ENCODE measurements at places on chromosomes 3 and 15.

- DNase-seq: peak; percentile 48
These were observed 26.5 kb downstream of the KLF13 start for GRCh38 chr15:31352911-31353811.

GRCh38 chr3:118272991-118273390, 761.7 kb downstream of the IGSF11 start:
- no peak for DNase-seq

- no peak for DNase-seq
These were observed 20.5 kb downstream of the TRH start for GRCh38 chr3:129994883-129995559.

GRCh38 chr15:83913034-83913632, 259.2 kb downstream of the ADAMTSL3 start:
- no peak for DNase-seq

DNA sequence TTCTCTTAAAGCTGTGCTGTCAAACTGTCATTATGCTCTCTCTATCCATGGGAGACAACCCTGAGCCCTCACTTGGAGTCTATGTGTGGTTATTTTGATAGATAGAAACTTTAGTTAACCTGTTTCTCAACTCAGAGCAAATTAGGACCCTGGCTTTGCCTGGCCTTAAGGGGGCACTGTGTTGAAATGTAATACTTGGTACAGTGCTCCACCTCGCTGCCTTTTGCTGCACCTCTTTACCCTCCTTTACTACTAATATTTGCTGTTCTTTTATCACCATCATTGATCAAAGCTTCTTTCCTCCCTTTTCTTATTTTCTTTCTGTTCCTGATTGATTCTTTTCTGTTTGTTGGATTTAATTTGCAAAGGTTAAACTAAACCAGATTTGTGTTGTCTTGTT, 34.3 kb downstream of the STT3B start:
- DNase-seq: no peak

DNA sequence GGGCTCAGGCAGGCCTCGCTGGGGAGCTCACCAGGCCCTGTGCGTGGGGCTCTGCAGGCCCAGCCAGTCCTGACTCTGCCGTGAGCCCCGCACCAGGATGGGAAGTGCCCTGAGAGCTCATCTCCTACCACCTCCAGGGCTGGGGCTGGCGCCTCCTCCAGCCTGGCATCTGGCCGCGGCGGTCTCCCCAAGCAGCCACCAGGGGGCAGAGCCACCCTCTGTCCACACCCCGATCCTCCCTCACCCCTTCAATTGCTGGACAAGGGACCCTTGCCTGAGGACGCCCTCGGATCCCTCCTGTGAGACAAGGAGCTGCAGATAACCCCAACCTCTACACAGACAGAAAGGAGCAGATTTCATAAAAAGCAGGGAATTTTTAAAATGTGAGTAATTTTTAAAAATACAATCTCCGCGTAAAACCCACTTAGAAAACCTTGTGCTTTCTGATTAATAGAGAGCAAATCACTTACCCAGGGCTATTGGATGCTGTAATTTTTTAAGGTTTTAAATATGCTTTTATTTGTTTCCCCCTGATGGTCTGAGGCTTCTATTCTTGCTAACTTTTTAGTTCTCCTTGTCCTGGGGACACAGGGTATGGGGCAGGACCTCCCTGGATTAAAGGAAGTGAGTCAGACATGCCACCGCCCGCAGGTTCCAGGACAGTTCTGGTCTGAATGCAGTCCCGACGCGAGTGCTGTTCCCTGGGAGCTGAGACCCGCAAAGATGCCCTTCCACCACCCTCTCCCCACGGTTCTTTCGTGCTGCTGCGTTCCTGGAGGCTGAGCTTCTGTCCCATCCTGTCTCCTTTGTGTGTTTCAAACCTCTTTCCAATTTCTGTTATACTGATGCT, 52.3 kb upstream of the CHRNA7 start:
- peak; percentile 27 for DNase-seq

DNA sequence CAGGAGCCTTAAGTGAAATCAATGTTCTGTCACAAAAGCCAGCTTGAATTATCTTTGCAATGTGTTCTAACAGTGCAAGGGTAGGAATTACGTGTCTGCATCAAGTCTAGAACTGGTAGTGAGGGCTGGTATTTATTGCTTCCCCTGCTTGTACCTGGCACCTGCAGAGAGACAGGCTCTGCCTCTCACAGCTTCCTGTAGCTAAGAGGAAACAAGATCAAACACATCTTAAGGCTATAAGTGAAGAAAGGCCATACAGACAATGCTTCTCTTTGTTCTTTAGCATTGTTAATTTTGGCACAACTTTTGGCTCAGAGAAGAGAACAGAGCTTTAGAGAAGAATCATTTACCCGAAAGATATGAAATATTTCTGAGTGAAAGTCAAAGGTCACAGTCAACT, 479.9 kb downstream of the GRM7 start:
- DNase-seq: no peak

DNA sequence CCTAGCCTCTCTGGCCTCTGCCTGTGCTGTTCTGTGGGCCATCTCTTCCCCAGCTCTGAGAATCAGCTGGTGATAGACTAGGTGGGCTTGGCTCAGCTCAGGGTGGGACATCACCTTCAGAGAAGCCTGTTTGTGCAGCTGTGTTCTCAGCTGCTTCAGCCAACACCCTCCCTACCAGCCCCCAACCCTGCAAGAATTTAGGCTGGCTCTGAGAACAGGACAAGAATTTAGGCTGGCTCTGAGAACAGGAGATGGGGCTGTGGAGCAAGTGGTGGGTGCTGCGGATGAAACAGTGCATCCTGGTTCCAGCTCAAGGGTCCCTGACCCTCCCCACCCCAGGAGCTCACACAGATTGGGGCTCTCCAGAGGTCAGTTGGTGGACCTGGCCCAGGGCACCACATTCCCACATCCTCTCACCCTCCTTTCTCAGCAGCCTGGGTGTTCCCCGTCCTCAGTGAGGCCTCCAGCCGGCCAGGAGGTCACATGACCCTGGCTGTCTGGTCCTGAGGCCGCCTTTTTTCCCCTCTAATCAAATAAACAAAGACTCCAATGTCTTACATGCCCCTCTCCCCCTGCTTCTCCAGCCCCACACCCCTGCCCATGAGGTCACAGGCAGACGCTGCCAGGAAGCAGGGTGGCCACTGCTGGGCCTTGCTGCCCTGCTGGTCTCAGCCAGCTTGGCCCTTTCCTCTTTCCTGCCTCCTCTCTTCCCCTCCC, 14.9 kb downstream of the PLEKHO2 start:
- DNase-seq: no peak

DNA sequence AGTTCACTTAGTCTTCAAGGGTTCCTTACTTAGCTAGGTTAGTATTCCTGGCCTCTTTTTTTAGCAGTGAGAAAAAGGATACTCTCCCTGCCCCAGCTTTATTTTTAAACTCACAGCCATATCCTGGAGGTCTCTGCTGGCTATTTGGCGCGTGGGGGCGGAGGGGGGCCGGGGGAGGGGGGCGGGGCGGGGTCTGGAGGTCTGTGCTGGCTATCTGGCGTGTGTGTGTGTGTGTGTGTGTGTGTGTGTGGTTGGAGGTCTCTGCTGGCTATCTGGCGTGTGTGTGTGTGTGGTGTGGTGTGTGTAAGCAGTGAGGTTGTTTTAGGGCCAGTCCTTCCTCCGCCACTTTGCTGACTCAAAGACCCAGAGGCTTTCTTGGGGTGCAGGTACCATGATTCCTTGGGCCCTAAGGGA, 579 bp upstream of the PLAAT1 start:
- no peak for DNase-seq

DNA sequence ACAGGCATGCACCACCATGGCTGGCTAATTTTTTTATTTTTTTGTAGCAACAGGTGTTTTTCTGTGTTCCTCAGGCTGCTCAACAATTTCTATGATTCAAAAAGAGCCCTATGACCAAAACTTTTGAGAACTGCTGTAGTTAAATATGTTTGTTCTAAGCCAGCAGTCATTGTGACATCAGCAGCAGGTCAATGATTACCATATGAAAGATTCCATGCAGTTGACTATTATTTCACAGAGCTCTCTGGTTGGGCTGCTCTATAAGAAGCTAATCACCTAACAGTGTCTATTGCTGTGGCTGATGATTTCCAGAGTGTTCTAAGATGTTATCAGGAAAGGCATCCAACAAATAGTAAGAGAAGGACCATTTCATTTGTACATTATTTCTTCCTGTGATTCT, at the start of gene CCDC54:
TSS of gene CCDC54 (plus strand) at position 289 of the 400 bp plus-strand sequence. CDS start 149 bp downstream, outside the sequence.
- DNase-seq: no peak

DNA sequence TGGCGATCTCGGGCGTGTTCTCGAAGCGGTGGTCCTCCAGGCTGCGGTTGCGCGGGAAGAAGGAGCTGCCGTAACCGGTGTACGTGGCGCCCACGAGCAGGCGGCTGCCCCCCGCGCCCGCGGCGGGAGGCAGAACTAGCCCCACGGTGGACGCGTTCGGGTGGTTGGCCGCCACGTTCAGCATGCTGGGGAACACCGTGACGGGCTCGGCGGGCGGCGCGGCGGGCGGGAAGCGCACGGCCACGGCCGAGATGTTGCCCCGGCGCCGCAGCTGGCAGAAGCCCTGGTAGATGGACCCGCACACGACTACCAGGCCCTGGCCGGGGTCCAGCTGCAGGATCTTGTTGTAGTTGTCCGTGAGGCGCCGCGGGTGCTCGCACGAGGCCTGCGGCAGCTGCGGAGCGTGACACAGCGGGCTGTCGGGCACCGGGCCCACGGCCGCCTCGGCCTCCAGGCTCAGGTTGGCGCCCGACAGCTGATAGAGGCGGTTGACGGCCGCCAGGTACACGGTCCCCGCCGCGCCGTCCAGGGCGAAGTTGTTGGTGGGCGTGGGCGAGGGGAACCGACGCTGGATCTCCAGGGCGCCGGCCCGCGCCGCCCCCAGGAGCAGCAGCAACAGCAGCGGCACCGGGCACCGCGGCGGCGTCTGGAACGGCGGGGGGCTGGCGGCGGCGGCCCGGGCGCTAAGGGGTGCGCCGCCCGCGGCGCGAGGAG, 397 bp downstream of the PLXND1 start:
- no peak for DNase-seq

GRCh38 chr3:62007036-62007435, 366.3 kb downstream of the FEZF2 start:
- no peak for DNase-seq

DNA sequence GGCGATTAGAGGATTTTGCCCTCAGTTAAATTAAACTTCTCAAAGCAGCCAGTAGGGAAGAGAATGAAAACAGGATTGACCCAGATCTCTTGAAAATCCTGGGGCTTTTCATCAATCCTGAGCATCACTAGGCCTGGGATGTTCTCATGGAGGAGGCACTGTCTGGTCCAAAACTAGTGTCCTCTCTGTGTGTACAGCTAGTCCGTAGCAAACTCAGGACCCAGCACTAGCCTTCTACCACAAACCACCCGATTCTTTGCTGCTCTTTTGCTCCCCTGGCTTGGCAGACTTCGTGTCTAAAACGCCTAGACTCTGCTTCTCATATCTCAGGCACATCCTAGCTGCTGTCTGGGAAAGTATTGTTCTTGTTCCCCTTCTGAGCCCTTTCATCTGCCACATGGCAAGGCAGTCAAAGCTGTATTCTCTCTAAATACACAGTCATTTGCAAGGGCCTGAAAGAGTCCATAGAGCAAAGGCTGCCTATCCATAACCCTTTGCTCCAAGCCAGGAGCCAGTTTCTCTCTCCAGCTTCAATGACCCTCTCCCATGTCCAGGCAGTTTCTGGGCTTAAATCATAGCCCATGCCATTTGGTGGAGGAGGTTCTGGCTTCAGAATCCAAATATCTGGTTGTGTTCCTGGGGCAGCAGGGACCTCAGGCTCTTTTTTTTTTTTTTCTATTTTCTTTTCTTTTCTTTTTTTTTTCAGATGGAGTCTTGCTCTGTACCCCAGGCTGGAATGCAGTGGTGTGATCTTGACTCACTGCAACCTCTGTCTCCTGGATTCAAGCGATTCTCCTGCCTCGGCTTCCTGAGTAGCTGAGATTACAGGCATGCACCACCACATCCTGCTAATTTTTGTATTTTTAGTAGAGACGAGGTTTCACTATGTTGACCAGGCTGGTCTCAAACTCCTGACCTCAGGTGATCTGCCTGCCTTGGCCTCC, 52.4 kb downstream of the CDC25A start:
- DNase-seq: no peak

GRCh38 chr3:114855839-114856238, 291.2 kb downstream of the ZBTB20 start:
- DNase-seq: no peak

DNA sequence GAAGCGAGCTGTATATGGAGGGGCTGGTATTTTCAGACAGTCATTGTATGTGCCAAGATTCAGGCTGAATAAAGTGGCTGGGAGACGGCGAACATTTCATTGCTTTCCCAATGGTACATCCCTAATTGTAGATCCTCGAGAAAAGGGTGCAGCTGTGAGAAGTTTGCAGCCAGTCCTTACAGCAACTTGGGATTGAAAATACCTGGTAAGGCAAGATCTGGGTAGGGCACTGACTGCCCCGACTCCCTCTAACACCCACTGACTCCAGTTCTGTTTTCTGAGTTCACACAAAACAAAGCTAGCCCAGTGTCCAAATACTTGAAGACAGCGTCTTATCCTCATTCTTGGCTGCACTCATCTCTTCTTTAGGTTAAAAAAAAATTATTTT, 63.7 kb downstream of the EDEM1 start:
- DNase-seq: no peak

- no peak for DNase-seq
These were observed 23.9 kb upstream of the AP4E1 start for GRCh38 chr15:50884540-50884939.

DNA sequence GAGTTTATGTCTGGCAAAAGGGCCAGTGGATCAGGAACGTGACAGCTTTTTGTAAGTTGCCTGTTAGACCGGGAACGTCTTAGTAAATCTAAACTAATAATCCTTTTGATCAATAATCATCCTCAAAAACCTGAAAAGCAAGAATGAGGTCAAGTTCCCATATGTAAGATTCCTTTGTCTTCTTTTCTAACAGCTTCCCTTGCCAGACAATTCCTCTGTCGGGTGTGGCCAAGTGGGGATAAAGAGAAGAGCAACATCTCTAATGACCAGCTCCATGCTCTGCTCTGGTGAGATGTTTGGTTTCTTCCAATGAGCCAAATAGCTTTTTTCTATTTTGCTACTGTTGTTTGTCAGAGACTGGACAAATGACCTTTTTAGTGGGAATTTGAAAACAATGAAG, 19.8 kb downstream of the FANCD2OS start:
- DNase-seq: no peak

DNA sequence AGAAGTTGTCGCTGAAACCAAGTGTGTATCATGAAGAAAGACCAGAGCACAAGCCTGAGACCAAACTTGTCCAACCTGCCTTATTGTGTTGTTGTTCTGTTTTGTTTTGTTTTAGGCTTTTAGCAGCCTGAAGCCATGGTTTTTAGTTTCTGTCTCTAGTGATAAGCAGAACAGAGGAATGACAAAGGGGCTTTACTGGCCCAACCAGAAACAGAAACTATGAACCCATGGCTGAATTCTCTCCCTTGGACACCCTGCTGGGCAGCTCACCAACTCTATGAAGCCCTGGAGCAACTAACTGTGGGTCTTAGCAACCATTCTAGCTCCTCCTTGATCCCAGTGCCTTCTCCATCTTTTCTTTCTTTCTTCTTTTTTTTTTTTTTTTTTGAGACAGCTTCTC, 30.3 kb downstream of the HCLS1 start:
- no peak for DNase-seq

GRCh38 chr3:151539599-151539998, 78.7 kb upstream of the IGSF10 start:
- DNase-seq: no peak

GRCh38 chr15:85568261-85568808, 187.9 kb downstream of the AKAP13 start:
- no peak for DNase-seq
